ENCODE measurements at places on chromosomes 2 and 18. TPM values are rescaled to one million over a fixed set of nuclear protein-coding genes. Genes with fewer than 3 reads are reported as not detected.
A peak's percentile ranks its signal among the peaks of the same experiment; 100 is the strongest.

GRCh38 chr2:138514173-138514572 lies 12.6 kb downstream of the SPOPL start:
- no peak overlapping the region for H3K4me3 ChIP-seq
- H3K4me1 ChIP-seq = peaks cover 20% of the 10 kb centered on the region
- no peak for DNase-seq

- H3K27ac ChIP-seq = no peak overlapping the region
- H3K36me3 ChIP-seq = no peaks in the 10 kb centered on the region
- no peaks in the 10 kb centered on the region for H3K4me1 ChIP-seq
- H3K27me3 ChIP-seq = no peaks in the 10 kb centered on the region
Observed at GRCh38 chr18:11411048-11411447, 198.3 kb upstream of the SLC35G4 start.

- no peak for DNase-seq
- no peak overlapping the region for H3K4me3 ChIP-seq
- no peak overlapping the region for H3K27ac ChIP-seq
- H3K36me3 ChIP-seq = no peaks in the 10 kb centered on the region
- H3K4me1 ChIP-seq = peaks cover 7% of the 10 kb centered on the region
Observed at GRCh38 chr2:179936654-179937053, 70.4 kb downstream of the CWC22 start.

GRCh38 chr18:23684515-23685197 lies 4.6 kb upstream of the LAMA3 start:
- H3K4me3 ChIP-seq = no peak overlapping the region
- DNase-seq = no peak
- peaks cover 32% of the 10 kb centered on the region for H3K27me3 ChIP-seq

DNA sequence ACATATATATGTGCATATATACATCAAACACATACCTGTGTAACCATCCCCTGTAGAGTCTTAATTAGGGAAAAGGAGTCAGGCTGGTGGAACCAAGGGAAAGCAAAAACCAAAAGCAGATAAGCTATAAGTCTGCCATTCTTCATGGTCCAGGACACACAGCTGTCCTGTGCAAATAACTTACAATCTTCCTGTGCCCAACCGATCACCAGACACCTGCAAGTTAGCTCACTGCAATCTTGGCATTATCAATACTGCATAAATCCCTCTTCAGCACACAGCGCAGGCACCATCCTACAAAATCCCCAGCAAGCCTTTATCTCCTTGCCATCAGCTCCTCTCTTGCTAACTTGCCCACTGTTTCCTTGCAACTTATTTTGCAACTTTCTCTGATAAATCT lies 60.8 kb upstream of the DYNAP start:
- H3K36me3 ChIP-seq = no peaks in the 10 kb centered on the region
- no peak overlapping the region for H3K27ac ChIP-seq
- no peaks in the 10 kb centered on the region for H3K27me3 ChIP-seq
- DNase-seq = no peak
- H3K4me1 ChIP-seq = no peaks in the 10 kb centered on the region

DNA sequence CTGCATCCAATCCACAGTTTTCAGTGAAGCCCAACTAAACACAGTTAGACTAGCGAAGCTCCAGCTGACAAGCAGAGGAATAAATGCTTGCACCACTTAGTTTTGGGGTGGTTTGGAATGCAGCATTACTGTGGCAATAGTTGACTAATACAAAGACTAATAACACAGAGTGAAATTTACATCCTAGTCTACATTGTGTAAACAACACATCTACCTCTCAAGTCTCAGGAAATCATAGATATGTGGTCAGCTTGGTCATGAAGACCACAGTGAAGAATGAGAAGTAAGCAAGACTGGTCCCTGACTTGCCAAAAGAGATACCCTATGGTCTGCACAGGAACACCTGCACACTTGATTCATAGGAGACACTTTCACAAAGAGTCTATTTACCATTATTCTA lies 155.1 kb upstream of the TANK start:
- DNase-seq = no peak
- H3K27me3 ChIP-seq = no peaks in the 10 kb centered on the region
- no peak overlapping the region for H3K27ac ChIP-seq
- H3K4me1 ChIP-seq = no peaks in the 10 kb centered on the region
- no peak overlapping the region for H3K4me3 ChIP-seq

DNA sequence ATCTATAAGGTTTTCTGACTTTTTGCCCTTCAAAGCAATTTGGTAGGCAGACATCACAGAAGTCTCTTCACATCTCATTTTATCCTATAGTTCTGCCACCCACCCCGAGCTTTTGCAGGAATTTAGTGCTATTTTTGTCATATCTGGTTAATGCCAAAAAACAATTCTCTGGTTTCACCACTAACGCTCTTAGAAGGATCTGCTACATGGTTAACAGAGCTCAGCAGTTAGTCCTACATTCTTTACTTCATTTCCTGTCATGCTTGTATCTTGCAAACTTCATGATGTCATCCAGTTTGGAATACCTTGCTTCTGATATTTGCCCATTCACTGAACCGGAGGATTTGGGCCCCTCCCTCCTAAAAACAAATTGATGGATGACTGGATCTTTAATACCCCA lies 116.8 kb upstream of the SERPINE2 start:
- no peak for DNase-seq
- H3K27ac ChIP-seq = no peak overlapping the region
- no peaks in the 10 kb centered on the region for H3K36me3 ChIP-seq
- H3K27me3 ChIP-seq = no peaks in the 10 kb centered on the region
- no peak overlapping the region for H3K4me3 ChIP-seq

Gene CPO
- not detected for total RNA-seq

GRCh38 chr2:39949131-39949530 lies 170.1 kb upstream of the THUMPD2 start:
- H3K27ac ChIP-seq = no peak overlapping the region
- H3K27me3 ChIP-seq = no peaks in the 10 kb centered on the region
- no peak overlapping the region for H3K4me3 ChIP-seq
- no peak for DNase-seq

DNA sequence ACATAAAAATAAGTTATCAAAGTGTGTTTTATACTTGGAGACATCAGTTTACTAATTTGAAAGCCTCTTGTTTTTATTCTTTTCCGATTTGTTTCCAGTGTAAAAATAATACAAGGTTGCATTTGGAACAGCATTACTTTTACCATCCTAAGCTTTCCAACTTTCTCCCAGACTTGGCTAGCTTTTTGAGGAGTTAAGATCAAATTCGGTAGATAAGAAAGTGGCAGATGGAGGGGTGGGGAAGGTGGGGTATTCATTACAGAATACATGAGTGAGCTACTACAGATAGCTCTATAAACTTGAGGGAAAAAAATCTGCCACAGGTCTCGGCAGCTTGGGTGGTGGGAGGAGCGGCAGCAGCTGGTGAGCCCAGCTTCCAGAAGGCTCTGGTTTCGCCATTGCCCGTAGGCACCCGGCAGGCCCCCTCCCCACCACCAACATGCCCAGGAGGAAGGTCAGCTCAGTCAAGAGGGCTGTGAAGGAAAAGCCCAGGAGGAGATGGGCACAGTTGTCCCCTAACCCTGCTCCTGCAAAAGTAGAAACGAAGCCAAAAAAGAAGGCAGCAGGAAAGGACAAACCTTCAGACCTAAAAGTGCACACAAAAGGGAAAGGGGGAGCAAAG lies 18.6 kb upstream of the RMC1 start:
- H3K27me3 ChIP-seq = no peaks in the 10 kb centered on the region
- peaks cover 13% of the 10 kb centered on the region for H3K4me1 ChIP-seq
- no peak overlapping the region for H3K27ac ChIP-seq
- no peak for DNase-seq
- no peak overlapping the region for H3K4me3 ChIP-seq

Gene TBC1D8
- total RNA-seq = 30.2 TPM

GRCh38 chr2:109197491-109198418 lies 68.8 kb downstream of the SH3RF3 start:
- H3K36me3 ChIP-seq = no peaks in the 10 kb centered on the region
- H3K4me3 ChIP-seq = no peak overlapping the region
- no peak overlapping the region for H3K27ac ChIP-seq
- H3K27me3 ChIP-seq = no peaks in the 10 kb centered on the region
- H3K4me1 ChIP-seq = peaks cover 21% of the 10 kb centered on the region

GRCh38 chr2:219552382-219553167 lies 8.7 kb downstream of the TMEM198 start:
- H3K27me3 ChIP-seq = peaks cover 30% of the 10 kb centered on the region
- H3K36me3 ChIP-seq = no peaks in the 10 kb centered on the region

- H3K27ac ChIP-seq = no peak overlapping the region
- no peaks in the 10 kb centered on the region for H3K36me3 ChIP-seq
- DNase-seq = no peak
- H3K4me3 ChIP-seq = no peak overlapping the region
- no peaks in the 10 kb centered on the region for H3K27me3 ChIP-seq
Observed at GRCh38 chr2:168758970-168759820, 43.2 kb upstream of the NOSTRIN start.

Gene FOXD4L1
- total RNA-seq = 0.62 TPM

GRCh38 chr2:239936838-239937581 lies 88.1 kb downstream of the NDUFA10 start:
- no peak overlapping the region for H3K27ac ChIP-seq
- no peak overlapping the region for H3K4me3 ChIP-seq
- peaks cover 2% of the 10 kb centered on the region for H3K27me3 ChIP-seq
- H3K36me3 ChIP-seq = no peaks in the 10 kb centered on the region

- H3K4me1 ChIP-seq = peaks cover 37% of the 10 kb centered on the region
- H3K36me3 ChIP-seq = no peaks in the 10 kb centered on the region
- peak overlapping the region; percentile 18 for H3K27ac ChIP-seq
- no peak overlapping the region for H3K4me3 ChIP-seq
Observed at GRCh38 chr2:43097644-43098408, 128.6 kb downstream of the ZFP36L2 start.

Gene ZSCAN30
- 18.8 TPM for total RNA-seq

Data from lower lobe of right lung (tissue), 2 donors.